ENCODE measurements at places on chromosomes 1 and 21.

DNA sequence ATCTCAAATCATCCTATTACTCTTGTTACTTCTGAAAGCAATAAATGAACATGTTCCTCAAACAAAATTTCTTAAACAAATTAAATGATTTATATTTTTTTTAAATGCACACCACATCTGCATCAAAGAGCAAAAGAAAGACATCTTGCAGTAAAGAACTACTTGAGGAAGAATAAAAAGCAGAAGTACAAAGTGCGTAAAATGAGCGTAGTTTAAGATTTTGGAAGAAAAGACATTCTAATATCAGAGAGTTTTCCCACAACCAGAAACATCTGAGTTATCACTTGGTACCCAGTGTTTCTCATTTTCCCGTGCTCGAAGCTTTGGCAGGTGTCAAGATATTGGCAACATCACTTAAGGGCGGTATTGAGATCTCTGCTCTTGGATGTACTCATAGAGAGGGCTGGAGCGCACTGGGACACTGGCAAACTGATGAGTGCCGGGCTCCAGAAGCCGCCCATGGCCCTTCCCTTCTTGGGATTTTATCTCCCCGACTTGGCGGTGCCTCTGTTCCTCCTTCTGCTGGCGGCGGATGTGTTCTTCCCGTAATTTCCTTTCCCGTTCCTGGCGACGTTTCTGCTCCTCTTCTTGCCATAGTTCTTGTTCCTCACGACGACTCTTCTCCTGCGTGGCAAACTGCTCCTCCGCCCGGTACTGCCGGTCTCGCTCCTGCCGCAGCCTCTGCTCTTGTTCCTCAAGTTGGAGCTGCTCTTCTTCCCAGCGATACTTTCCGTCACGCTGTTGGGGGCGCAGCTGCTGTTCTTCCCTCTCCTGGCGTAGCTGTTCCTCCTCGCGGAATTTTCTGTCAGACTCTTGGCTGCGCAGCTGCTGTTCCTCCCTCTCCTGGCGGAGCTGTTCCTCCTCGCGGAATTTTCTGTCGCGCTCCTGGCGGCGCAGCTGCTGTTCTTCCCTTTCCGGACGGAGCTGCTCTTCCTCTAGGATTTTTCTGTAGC, 7.9 kb downstream of the TCHH start:
- DNase-seq = no peak

- no peak for DNase-seq
Measured at GRCh38 chr1:151164732-151165280, 896 bp downstream of the LYSMD1 start.

DNA sequence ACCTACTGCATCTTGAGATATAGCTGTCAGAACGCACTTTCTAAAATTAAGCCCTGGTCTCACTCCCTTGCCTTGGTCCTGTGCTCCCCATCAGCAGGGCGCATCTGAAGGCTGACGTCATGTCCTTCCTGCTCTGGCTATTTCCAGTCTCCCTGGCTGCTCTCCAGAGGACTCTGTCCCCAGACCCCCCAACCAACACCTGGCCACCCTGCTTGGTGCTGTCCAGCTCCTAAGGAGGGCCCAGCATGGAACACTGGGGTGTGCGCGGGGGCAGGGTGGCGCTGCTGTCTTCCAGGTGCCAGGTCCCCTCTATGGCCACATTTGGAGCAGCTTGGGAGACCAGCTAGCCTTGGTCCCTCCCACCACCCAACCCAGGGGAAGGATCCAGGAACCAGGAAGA, 8.3 kb downstream of the TNNT2 start:
- DNase-seq = no peak

DNA sequence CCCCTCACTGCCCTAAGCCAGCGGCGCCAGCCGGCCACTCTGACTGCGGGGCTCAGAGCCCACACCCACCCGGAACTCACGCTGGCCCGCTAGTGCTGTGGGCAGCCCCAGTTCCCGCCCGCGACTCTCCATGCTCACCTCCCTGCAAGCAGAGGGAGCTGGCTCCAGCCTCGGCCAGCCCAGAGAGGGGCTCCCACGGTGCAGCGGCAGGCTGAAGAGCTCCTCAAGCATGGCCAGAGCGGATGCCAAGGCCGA, 41.5 kb downstream of the SLC2A1 start:
- no peak for DNase-seq

DNA sequence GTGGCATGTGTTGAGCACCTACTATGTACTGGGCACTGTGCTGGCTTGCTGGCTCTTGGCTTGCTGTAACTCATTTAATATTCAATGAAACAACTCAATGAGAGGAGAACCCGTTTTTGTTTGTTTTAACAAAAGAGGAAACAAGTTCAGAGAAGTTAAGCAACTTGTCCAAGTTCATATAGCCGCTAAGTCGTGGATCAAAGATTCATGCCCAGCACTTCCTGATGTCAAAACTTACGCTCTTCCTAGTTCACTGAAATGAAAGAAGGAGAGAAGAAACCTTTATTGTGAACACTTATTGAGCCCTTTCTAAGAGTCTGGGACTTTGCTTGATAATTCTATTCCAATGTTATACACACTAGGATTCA, 475.9 kb downstream of the PTPRU start:
- DNase-seq = no peak

Measured in NCI-H1436 (cell line).